ENCODE measurements at places on chromosomes 13 and 19.

GRCh38 chr13:23679220-23679619 lies 109.0 kb downstream of the TNFRSF19 start:
- DNase-seq = no peak

GRCh38 chr19:35715355-35715809 lies 2.4 kb upstream of the KMT2B start:
- no peak for DNase-seq

DNA sequence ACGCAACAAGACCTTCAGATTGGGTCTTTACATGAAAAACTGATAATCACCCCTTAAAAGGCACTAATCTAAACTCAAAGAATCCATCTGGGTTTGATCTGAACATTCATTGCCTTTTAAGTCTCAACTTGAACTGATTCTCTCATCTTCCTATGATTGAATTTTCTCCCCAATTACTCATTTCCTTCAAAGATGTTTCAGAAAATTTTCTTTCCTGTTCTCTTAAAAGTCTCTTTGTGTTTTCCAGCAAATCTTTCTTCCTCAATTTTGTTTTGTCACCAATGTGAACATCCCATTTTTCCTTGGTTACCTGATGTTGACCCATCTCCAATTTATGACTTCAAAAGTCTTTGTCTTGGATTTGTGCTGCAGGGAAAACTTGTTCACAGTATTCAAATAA lies 234.3 kb downstream of the DACH1 start:
- DNase-seq = no peak

- no peak for DNase-seq
These were observed 6.0 kb downstream of the DBP start for GRCh38 chr19:48631225-48631624.

DNA sequence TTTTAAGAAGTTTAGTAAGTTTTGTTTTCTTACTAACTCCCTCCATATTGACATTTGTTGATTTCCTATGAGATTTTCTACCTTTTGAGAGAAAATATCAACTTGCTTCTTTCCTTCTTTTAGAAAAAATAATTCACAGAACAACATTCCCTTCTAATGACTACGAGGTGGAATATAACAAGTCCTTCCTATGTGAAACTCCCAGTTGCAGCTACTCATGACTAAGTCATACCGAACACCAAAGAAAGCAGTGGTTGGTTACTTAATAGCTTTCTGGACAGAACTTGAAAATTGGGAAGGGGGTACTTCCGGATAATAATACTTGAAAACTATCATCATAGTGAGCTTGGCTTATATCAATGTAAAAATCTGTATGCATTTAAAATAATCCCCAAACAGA lies 144.8 kb downstream of the DACH1 start:
- DNase-seq = no peak

GRCh38 chr13:37648609-37649008 lies 50.0 kb upstream of the POSTN start:
- no peak for DNase-seq

DNA sequence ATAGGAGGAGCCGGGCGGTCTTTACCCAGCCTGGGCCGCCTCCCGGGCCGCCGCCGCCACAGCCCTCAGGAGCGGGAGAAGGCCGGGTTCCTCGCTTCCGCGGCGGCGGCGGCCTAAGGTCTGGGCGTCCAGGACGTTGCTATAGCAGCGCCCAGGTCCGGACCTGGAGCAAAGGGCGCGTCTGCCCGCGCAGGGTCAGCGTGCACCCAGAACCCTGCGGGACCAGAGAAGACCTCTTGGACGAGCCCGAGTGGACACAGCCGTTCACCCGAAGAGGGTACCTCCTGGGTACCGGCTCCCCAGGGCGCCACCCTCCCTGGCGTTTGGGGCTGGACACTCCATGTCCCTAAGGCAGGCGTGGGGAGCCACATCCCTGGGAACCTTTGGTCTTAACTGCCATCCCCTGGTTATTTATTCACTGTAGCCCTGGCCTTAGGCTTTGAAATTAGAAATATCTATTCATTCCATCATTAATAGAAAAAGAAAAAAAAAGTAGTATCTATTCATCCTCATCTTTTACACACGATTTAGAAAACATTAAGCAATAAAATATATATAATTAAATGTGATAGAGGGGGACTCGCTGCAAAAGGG lies 2.4 kb downstream of the DZIP1 start:
- no peak for DNase-seq

DNA sequence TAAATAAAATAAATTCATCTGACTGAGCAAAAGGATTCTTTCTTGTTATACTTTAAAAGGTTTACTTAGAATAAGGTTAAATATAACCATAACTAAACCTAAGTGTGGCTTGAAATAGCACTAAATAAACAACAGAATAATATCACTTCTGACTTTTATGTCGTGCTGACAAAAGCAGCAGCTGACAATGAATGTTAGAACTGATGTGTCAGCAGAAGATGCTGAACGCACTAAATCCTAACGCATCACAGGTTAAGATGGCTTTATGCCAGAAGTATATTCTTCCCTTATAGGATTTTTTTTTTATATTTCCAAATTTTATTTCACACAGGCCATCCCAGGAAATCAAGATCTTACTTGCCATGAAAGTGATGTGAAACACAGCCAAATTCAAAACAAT lies 558.3 kb upstream of the NBEA start:
- no peak for DNase-seq

DNA sequence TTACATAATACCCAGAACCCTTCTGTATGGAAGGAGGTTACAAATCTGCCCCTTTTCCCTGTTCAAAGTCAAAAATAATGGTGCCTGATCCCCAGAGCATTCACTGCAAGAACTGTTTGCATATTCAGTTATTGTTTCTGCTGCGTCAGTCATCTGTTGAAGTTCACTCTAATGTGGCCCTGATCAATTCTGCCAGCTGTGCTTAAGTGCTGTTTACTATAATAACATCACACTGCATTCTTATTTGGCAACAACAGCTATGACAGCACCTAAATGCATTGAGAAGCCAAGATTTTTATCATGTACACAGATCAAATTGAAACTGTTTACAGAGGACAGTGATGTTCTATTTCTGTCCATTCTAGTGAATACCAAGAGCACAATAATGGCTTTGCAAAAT lies 115.9 kb downstream of the DACH1 start:
- DNase-seq = no peak

DNA sequence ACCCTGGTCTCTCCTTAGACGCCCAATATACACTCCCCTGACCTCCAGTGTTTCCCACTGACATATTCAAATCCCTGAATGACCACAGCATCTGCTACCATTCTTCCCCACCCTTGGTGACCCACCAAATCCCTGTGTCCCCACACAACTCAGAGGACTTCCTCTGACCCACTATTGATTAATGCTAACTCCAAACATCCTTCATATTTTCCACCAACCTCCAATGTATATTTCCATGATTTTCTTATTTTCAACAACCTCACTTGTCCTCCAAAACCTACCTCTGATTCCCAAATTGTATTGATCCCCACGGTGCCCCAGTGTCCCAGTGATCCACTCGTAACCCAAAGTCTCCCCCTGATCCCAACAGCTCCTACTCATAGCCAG lies 526 bp upstream of the DMWD start:
- DNase-seq = no peak

DNA sequence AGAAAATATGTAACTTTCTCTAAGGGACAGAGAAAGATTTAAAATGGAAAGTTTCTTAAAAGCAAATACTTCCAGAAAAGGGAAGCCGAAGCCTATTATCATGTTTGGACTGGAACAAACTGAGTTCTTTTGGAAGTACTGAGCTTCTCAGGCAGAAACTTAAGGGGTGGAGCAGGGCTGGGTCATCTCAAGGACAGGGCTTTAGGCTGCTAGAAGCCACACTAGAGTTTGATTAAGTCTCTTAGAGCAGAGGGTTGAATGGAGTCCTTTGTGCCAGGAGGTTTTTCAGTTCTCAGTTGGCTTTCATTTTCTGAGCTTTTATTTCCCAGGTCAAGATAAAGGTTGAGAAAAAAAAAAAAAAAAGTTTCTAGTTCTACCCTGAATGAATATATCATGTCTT lies 432.7 kb downstream of the SLITRK5 start:
- no peak for DNase-seq

All from CD4-positive, alpha-beta T cell treated with Interleukin-6 at 100 ng/mL for 8 hours (primary cell).